ENCODE measurements at places on chromosomes 6 and 20.

- DNase-seq, result no peak
Measured at GRCh38 chr6:139474145-139475108, 100.0 kb upstream of the CITED2 start.

- DNase-seq, result no peak
Measured at GRCh38 chr6:37633581-37634237, 64.0 kb downstream of the MDGA1 start.

GRCh38 chr20:6395695-6396094, 272.9 kb upstream of the FERMT1 start:
- DNase-seq, result no peak

- no peak for DNase-seq
Measured at GRCh38 chr6:15322184-15322583, 76.3 kb downstream of the JARID2 start.

GRCh38 chr20:50995506-50995905, 27.4 kb downstream of the KCNG1 start:
- no peak for DNase-seq

- DNase-seq, result no peak
Measured at GRCh38 chr6:134122775-134123174, 70.4 kb upstream of the SLC2A12 start.

- no peak for DNase-seq
Measured at GRCh38 chr6:138182939-138183789, 21.4 kb downstream of the ARFGEF3 start.

GRCh38 chr6:3773678-3774298, 22.3 kb upstream of the PXDC1 start:
- no peak for DNase-seq

DNA sequence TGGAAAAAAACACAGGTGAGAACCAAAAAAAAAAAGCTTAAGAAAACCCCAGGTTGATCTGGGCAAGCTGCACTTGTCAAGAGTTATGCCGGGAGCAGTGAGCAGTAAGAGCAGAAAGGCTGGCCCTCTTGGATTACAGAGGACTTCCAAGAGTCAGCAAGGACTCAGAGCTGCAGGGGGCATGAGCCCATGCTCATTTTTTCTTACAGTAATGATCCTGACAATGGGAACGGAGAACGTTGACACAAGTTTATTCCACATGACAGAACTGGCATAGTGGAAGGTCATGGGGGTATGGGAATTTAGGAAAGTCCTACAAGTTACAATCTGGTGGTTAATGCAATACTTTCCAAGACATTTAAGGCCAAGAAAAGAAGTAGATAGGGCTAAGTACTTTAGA, 256.6 kb downstream of the GMDS start:
- no peak for DNase-seq

- no peak for DNase-seq
Measured at GRCh38 chr20:15618912-15619311, 954.3 kb downstream of the KIF16B start.

DNA sequence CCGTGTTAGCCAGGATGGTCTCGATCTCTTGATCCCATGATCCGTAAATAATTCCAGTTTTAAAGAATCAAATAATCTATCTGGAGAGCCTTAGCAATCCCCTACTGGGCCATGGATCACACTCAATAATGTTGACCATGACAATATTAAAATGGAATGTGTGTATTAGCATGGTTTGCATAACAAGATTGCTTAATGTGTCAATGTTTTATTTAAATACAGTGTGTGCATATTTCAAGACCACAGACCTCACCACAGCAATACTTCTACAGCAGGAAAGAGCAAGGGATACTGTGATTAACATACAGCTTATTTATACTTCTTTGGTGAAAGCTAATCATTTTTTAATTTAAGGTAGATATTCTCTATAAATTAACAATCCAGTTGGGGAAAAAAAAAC, 470.4 kb downstream of the TFAP2B start:
- no peak for DNase-seq

- no peak for DNase-seq
Measured at GRCh38 chr20:50406610-50407136, 103.5 kb upstream of the PTPN1 start.

DNA sequence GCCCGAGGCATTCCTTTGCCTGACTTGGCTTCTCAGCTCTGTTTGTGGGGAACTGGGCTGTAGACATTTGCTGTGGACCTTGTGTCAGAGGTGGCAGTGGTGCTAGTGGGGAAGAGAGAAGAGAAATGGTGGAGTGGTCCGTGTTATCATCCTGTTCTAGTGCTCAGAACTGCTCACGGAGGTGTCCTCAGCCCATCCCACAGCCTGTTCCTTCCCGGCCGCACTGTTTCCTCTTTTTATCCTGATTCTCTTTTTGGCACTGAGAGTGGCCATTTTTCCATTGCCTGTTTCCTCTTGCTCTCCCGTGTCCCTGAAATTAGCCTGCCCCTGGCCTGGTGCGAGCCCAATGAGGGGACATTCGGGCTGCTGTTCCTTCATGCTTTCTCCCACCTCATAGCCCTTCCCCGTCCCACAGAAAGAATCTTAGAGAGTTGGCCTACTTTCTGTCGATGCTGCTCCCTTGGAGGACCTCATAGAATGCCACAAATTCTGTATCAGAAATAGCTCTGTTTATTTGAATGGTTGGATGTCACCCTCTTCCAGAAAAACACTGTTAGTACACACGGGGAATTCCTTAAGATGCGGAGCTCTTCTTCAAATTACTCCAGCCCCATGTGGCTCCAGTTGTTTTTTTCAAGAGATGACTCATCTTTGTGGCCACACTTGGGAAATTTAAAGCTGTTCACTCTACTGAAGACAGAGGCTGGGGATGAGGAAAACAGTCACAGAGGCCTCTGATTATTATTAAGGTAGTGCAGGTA, 26.1 kb downstream of the FARS2 start:
- peak; percentile 22 for DNase-seq

- DNase-seq, result no peak
Measured at GRCh38 chr20:56422076-56422823, 10.2 kb downstream of the CASS4 start.

DNA sequence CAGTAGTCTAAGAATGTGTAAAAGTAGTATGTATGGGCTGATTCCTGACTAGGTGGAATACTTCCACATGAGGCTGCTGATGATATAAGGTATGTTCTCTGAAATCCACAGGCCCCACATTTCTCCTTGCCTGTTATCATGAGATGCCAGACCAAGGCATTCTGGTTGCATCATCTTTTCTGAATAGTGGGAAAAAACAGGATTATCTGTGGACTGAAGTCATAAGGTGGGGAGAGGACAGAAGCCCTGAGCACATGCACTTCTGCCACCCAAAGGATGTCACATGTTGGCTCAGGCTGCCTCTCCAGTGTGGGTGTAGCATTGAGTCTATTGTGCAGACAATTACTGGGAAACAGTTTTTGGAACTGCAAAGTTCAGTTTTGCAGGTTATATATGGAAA, 184.5 kb upstream of the RAB32 start:
- DNase-seq, result no peak

DNA sequence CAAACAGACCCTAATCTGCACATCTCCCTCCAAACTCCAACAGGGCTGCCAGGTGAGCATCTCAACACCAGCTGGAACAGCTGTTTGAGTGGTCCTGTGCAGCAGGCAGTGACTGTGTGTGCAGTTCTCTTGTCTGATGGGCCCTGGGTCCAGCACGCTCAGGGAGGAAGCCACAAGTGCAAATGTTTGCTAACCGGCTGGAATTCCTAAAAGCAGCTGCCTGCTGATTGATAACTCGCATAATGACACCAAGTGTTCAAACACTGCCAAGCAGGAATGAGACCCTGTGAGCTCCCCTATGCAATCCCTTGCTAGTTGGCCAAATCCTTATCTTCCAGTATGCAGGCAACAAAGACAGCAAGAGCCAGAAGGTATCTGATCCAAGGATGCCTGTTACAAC, 650.6 kb downstream of the CBLN4 start:
- no peak for DNase-seq

GRCh38 chr6:39018103-39018502, 30.5 kb upstream of the GLP1R start:
- DNase-seq, result no peak

- no peak for DNase-seq
Measured at GRCh38 chr6:147869201-147869600, 360.7 kb downstream of the SAMD5 start.

GRCh38 chr20:44264287-44264686, 17.2 kb downstream of the GDAP1L1 start:
- DNase-seq, result no peak

DNA sequence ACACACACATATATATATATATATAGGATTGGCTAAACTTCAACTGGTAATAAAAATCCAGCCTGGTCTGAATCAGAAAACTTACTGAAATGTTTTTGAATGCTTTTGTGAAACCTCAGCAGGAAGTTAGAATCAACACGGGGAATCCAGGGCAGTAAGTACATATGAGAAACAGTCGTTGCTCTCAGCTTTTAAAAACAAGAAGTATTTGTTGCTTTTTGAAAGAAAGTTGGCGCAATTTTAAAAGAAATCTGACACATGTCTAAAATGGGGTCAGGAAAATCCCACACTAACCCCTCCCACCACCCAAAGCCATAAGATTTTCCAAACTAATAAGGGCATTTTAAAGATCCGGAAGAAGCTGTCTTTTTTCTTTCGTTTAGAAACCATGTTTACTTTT, 11.5 kb upstream of the CCDC170 start:
- no peak for DNase-seq

- DNase-seq, result no peak
Measured at GRCh38 chr20:8663424-8663823, 405.5 kb upstream of the PLCB4 start.

DNA sequence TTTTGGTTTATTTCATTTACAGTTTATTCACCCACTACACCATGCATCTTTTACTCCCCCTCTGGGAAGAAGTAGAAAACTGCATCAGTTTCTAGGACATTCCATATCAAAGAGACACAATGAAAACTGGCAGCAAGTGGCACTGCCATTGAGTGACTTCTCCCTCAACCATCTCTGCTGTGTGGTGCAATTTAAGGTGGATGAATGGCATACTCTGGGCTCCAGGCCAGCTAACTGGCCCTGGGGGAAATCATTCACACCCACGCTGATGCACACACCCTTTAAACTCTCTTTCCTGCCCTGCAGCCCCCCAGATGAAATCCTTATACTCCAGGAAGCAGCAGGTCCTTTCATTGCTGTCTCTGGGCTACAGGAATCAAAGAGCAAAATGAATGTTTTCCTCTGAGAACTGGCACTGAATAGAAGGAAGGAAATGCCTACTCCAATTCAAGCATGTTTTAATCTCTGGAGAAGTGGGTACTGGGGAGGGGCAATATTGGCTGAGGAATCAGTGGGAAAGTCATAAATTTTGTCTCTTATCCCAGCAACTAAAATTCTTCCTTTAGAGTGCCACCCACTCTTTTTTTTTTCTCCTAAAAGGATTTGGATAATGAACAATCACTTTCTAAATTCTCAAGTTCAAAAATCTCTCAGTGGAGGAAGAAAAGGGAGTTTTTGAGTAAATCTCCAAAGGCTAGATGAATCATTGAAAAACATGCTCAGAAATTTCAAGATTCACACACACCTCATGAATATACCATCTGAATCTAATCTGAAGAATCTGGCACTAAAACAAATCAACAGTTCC, 16.9 kb upstream of the RFPL4B start:
- no peak for DNase-seq

GRCh38 chr20:63554361-63555278, 661 bp downstream of the FNDC11 start:
- DNase-seq, result no peak

GRCh38 chr6:90356012-90356421, 59.4 kb upstream of the BACH2 start:
- DNase-seq, result no peak

DNA sequence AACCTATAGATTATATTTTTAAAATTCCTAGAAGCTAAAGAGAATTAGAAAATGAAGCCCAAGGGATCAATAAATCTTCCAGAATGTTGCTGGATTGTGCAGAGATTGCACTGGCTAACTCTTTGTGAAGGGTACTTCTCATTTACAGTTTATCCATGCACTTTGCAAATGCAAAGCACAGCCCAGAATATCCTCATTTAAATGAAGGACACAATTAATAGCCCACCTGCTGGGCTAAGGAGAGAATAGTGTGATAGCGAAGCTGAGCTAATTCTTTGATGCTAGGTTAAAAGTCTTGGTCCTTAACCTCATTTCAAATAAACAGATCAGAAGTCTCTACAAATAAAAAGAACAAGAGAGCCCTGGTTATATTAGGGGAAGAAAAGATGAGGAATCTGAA, 72.5 kb downstream of the SMPDL3A start:
- no peak for DNase-seq

DNA sequence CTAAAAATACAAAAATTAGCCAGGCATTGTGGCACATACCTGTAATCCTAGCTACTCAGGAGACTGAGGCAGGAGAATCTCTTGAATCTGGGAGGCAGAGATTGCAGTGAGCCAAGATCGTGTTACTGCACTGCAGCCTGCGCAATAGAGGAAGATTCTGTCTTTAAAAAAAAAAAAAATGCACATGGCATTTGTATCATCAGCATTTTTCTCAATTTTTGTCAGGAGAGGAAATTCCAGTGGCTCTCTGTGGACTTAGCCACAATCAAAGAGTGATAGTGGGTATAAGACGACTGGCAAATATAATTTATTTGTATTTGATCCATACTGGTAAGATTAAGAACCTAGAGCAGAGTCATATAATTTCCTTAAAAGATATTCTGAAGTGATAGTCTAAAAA, 28.6 kb downstream of the DEFB114 start:
- DNase-seq, result no peak

DNA sequence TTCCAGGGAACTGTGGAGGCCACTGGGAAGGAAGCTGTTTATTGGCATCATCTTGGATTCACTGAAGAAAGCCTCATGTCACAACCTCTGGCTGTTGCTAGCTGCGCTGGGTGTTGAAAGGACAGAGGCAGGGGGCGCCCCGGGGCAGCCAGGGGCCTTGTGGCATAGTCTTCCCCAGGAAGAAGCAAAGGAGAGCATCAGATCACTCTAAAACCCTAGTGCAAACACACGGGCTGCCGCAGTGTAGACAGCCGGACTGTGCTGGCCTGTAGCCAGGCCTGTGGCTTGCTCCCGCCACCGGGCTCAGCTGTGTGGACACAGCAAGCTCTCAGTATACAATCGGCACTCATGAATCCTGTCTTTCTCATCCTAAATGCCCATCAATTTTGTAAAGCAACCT, 23.8 kb upstream of the SMOC2 start:
- peak; percentile 31 for DNase-seq

DNA sequence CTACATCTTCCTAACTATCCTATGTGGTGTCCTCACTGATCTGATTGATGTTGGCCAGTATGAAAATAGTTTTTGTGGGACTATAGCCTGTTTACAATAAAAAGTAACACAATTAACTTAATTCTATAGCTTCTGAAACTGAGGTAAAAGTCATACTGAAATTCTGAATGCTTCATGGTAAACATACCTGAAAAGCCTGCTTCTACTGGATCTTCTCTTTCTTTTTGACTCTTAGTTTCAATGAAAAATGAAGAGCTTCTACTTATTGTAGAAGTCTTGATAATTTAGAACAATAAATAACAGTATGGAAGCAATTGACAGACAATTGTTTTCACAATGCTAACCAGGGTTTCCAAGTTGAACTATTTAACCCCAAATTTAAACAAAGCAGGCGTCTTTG, 383.9 kb upstream of the MMS22L start:
- DNase-seq, result no peak

DNA sequence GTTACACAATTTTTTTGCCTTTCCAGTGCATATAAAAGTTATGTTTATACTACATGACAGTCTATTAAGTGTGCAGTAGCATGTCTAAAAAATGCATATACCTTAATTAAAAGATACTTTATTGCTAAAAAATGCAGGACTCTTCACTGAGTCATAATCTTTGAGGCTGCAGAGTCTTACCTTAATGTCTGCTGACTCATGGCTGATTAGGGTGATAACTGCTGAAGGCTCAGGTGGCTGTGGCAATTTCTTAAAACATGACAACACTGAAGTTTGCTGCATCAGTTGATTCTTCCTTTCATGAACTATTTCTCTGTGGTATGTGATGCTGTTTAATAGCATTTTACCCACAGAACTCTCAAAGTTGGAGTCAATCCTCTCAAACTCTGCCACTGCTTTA, 19.1 kb downstream of the ZSCAN23 start:
- DNase-seq, result no peak
